Liver (tissue), 10 donors: ENCODE measurements at places on chromosomes 1 and 21. TPM values are rescaled to one million over a fixed set of nuclear protein-coding genes. Genes with fewer than 3 reads are reported as not detected.

The EVI5 gene
- total RNA-seq, result 35.9 TPM

The LHX8 gene
- total RNA-seq, result not detected

GRCh38 chr1:38834221-38834782, 25.3 kb downstream of the RRAGC start:
- DNase-seq, result no peak
- peaks cover 10% of the 10 kb centered on the region for H3K36me3 ChIP-seq
- H3K4me3 ChIP-seq, result no peak overlapping the region
- no peak overlapping the region for H3K27ac ChIP-seq
- no peaks in the 10 kb centered on the region for H3K27me3 ChIP-seq

The INKA2 gene
- total RNA-seq, result 0.51 TPM

The CYP4B1 gene
- total RNA-seq, result 0.59 TPM

GRCh38 chr21:46618738-46619379, 14.0 kb upstream of the S100B start:
- no peaks in the 10 kb centered on the region for H3K36me3 ChIP-seq
- no peak for DNase-seq
- H3K4me3 ChIP-seq, result no peak overlapping the region

DNA sequence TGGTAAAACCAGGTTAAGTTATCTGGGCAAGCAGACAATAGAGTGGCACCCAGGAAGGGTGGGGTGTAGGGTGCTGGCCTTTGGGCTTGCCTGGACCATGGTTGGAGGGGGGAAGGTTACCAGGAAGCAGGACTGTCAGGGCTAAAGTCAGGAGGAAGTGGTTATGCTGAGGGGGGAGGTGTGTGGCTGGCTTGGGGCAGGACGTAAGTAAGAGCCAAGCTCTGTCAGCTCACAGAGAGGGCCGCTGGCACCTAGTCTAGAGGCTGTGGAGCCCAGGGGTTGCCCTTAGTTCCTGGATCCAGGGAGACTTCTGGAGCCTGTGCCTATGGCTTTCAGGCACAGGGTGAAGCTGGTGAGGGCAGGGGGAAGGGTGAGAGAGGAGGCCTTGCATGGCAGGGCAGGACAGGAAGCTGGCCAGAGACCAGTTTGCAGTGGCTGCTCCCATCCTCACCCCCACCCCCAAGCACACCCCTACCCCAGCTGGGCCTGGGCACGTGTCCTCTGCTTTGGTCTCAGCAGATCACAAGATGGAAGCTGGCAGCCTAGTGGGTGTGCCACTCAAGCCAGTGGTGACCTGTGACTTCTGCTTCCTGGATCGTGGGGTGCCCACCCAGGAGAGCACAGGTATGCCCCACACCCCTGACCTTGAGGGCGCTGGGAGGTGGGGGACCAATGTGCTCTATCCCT, 20.5 kb upstream of the SMYD3 start:
- no peak overlapping the region for H3K4me3 ChIP-seq
- H3K27ac ChIP-seq, result no peak overlapping the region
- H3K36me3 ChIP-seq, result no peaks in the 10 kb centered on the region
- no peaks in the 10 kb centered on the region for H3K27me3 ChIP-seq

- H3K36me3 ChIP-seq, result no peaks in the 10 kb centered on the region
- no peak overlapping the region for H3K4me3 ChIP-seq
- no peak for DNase-seq
- H3K4me1 ChIP-seq, result no peaks in the 10 kb centered on the region
- no peak overlapping the region for H3K27ac ChIP-seq
Observed at GRCh38 chr21:45724345-45724961, 80.9 kb downstream of the PCBP3 start.

DNA sequence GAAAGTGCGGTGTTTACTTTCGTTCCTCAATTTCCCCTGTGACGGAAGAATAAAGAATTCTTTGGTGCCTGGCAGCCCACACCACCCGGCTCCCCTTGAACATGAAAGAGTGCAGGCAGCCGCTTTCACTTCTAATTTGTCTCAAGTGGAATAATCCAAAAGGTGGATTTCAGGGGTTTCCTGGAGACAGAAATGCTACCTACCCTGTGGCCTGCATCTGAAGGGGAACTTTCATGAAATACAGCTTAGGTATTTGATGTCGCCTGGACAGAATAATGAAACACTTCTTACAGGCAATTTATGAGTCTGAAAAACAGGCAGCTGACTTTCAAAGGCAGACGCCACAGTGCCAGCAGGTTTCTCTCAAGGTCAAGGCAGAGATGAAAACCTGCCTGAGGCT, 169.5 kb upstream of the USP24 start:
- no peak overlapping the region for H3K27ac ChIP-seq
- no peaks in the 10 kb centered on the region for H3K4me1 ChIP-seq
- DNase-seq, result no peak
- no peak overlapping the region for H3K4me3 ChIP-seq
- no peaks in the 10 kb centered on the region for H3K27me3 ChIP-seq
- no peaks in the 10 kb centered on the region for H3K36me3 ChIP-seq

DNA sequence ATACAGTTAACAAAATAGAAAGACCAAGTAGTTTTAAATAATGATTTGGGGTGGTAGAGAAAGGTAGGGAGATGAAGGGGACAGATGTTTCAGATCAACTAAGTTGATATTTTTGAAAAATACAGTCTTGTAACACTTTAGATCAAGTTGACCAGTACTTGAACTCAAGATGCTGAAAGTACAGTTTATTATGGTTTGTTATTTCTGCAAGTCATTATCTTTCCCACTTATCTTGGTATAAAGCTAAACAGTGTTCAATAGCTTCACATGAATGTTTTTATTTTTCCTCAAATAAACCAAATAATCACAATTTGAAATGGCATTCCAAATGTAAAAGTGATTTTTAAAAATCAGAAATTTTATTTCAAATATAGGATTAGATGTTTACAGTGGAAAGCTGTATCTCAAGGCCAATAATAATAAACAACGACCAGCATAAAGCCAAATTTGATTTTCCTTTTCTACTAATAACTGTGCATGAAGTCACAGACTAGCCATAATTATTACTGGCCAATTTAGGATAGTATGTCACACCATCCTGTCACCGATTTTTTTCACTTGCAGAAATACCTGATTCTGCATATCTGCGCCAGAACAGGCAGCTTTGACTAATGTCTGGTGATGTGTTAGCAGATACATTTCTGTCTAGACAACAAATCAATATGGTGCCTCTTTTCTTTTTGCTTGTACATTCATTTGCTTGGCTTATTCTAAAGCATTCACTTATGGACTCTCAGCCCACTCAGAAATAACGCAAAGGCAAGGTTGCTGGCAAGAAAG, 320.2 kb downstream of the TM2D1 start:
- no peak overlapping the region for H3K4me3 ChIP-seq
- H3K27ac ChIP-seq, result no peak overlapping the region
- no peaks in the 10 kb centered on the region for H3K4me1 ChIP-seq
- H3K27me3 ChIP-seq, result no peaks in the 10 kb centered on the region
- no peak for DNase-seq

The ATP6V1G3 gene
- total RNA-seq, result not detected

DNA sequence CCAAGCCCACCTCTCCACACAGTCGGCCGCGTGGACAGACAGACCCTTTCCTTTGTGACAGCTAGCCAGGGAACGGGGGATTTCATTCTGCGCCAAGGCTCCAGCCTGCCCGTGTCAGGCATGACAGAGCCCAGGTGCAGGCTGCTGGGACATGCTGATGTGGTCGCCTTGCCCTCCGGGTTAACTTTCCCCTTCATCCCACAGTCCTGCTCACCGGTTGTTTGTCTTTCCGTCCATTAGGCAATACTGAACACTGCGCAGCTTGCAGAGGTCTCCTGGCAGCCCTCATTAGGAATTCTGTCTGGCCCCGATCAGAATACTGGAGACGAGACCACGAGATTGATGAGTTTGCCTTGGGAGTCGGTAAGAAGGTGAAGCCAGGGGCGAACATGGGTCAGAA, 62.8 kb downstream of the SPSB1 start:
- H3K4me3 ChIP-seq, result no peak overlapping the region
- no peaks in the 10 kb centered on the region for H3K4me1 ChIP-seq
- peaks cover 10% of the 10 kb centered on the region for H3K36me3 ChIP-seq
- H3K27me3 ChIP-seq, result no peaks in the 10 kb centered on the region
- peak; percentile 38 for DNase-seq
- no peak overlapping the region for H3K27ac ChIP-seq

The FAM151A gene
- 25.1 TPM for total RNA-seq

The TBX15 gene
- total RNA-seq, result 1.9 TPM

GRCh38 chr1:71641903-71642302, 561.1 kb upstream of the ZRANB2 start:
- H3K36me3 ChIP-seq, result no peaks in the 10 kb centered on the region
- no peaks in the 10 kb centered on the region for H3K27me3 ChIP-seq
- H3K4me3 ChIP-seq, result no peak overlapping the region
- no peak for DNase-seq

- H3K36me3 ChIP-seq, result no peaks in the 10 kb centered on the region
- H3K4me1 ChIP-seq, result no peaks in the 10 kb centered on the region
- H3K27me3 ChIP-seq, result peaks cover 5% of the 10 kb centered on the region
- H3K27ac ChIP-seq, result no peak overlapping the region
- no peak overlapping the region for H3K4me3 ChIP-seq
- DNase-seq, result no peak
Observed at GRCh38 chr21:35548904-35549615, 500.0 kb upstream of the RUNX1 start.

- no peaks in the 10 kb centered on the region for H3K36me3 ChIP-seq
- no peak within 1 kb of the TSS for H3K27ac ChIP-seq
- H3K4me3 ChIP-seq, result no peak within 1 kb of the TSS
- H3K27me3 ChIP-seq, result no peaks in the 10 kb centered on the region
- H3K4me1 ChIP-seq, result no peaks in the 10 kb centered on the region
Observed at GRCh38 chr21:30216041-30216723, at the start of gene CLDN8. Gene CLDN8, minus strand, starts transcription at chr21:30216097. Its CDS starts 172 bp downstream, at chr21:30215925.

The MCOLN2 gene
- 0.25 TPM for total RNA-seq
